Stimulated activated CD8-positive, alpha-beta memory T cell treated with anti-CD3 and anti-CD28 coated beads, Interleukin-4, amount 100 ng/mL, for 4 hours (primary cell): ENCODE measurements at places on chromosomes 1 and 21.

DNA sequence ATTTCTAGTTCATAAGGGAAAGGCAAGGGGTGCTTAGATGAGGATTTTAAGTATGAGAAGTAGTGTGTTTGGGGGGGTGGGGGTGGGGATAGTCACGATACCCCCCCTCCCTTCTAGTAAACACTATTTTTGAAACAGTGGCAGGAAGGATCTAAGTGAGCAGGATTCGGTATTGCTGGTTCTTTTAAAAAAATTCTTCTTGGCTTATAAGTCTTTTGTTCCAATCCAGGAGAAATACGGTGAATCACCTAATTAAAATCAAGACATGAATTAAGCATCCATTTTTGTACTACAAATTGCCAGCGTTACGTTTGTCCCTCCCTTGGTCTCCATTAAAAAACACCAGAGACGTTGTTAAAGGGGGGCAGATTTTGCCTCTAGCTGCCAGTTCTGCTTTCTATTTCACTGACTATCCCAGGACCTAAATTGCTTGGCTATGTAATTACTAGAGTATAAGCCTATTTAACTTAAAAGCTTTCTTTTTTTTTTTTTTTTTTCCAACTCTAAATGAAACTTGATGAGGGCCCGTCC, 911 bp downstream of the LMO4 start:
- DNase-seq = no peak

- DNase-seq = no peak
Observed at GRCh38 chr1:182251561-182251960, 140.0 kb downstream of the GLUL start.

DNA sequence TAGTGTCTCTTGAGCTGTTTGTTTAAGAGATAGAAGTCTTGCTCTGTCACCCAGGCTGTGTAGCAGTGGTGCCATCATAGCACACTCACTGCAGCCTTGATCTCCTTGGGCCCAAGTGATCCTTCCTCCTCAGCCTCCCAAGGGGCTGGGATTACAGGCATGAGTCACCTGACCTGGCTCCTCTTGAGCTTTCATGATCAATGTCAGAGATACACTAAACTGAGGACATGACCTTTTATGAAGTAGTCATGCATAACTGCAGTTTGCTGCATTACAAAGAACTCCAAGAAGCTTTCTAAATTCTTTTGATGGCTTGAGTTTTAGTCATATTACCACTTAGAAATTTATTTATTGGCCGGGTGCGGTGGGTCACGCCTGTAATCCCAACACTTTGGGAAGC, 77.7 kb downstream of the CC2D1B start:
- DNase-seq = no peak

GRCh38 chr21:27112186-27112585, 145.3 kb upstream of the ADAMTS5 start:
- DNase-seq = no peak

- DNase-seq = no peak
Observed at GRCh38 chr21:34852448-34852847, 183.7 kb downstream of the CLIC6 start.

- DNase-seq = no peak
Observed at GRCh38 chr1:59258412-59259032, 38.4 kb upstream of the FGGY start.

- no peak for DNase-seq
Observed at GRCh38 chr1:15501208-15502032, 22.6 kb downstream of the CASP9 start.
